CD4-positive, alpha-beta T cell treated with Interleukin-12 subunit alpha and Interleukin-12 subunit beta, for 1 hour (primary cell): ENCODE measurements at places on chromosomes 12 and 14.

- no peak for DNase-seq
These were observed 10.6 kb downstream of the AREL1 start for GRCh38 chr14:74702293-74702692.

DNA sequence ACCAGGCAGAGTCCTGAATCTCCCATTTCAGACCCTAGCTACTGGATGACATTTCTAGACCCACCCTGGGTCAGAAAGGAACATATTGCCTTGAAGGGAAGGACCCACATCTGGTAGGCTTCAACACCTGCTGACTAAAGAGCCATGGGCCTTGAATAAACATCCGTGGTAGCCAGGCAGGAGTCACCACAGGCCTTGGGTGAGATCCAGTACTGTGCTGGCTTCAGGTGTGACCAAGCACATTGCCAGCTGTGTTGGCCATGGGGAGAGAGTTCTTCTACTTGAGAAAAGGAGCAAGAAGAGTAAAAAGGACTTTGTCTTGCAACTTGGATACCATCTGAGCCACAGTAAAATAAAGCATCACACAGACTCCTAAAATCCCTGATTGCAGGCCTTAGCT lies 332.6 kb downstream of the SLC16A7 start:
- DNase-seq: no peak

GRCh38 chr14:29671034-29671433 lies 256.6 kb downstream of the PRKD1 start:
- DNase-seq: no peak

- DNase-seq: peak; percentile 40
These were observed 1.2 kb downstream of the PPP1R12A start for GRCh38 chr12:79933532-79934264.

DNA sequence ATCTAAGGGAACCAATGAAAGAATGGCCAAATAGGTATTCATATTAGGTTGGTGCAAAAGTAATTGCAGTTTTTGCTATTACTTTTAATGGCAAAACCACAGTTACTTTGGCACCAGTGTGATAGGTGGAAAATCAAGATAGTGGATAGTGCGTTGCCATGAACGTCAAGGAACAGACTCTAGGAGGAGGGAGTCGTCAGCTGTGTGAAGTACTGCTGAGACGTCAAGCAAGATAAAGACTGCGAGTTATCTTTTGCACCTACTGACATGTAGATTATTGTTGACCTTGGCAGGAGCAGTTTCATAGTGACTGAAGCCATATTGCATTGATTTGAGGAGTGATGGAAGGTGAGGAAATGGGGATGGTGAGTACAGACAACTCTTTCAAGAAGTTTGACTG lies 8.3 kb downstream of the YLPM1 start:
- no peak for DNase-seq

- peak; percentile 73 for DNase-seq
These were observed 578 bp downstream of the DCAF5 start for GRCh38 chr14:69152181-69152901.

DNA sequence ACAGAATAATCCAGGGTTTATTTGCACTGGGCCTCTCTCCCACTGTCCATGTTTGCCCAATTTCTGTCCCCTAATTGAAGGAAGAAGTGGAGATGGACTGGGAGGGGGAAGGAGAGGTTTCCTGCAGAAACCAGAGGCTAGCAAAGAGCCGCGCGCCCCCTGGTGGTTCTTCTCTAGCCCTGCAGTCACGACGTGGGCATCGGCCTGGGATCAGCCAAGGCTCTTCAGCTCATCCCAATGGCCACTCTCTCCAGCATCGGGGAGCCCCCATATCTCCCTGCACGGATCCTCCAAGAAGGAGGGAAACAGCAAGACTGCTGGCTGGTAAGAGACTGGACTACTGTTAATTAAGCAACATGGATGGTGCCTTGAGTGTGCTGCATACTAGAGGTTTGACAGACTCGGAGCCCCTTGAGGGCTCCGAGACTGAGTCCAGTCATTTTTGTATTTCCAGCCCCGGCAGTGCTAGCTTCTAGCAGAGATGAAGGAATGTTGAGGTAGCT lies 18.7 kb downstream of the ZBTB39 start:
- DNase-seq: peak; percentile 72

GRCh38 chr12:128817111-128818015 lies 6.4 kb downstream of the SLC15A4 start:
- DNase-seq: peak; percentile 32

GRCh38 chr14:95192311-95192710 lies 35.0 kb upstream of the DICER1 start:
- DNase-seq: no peak

DNA sequence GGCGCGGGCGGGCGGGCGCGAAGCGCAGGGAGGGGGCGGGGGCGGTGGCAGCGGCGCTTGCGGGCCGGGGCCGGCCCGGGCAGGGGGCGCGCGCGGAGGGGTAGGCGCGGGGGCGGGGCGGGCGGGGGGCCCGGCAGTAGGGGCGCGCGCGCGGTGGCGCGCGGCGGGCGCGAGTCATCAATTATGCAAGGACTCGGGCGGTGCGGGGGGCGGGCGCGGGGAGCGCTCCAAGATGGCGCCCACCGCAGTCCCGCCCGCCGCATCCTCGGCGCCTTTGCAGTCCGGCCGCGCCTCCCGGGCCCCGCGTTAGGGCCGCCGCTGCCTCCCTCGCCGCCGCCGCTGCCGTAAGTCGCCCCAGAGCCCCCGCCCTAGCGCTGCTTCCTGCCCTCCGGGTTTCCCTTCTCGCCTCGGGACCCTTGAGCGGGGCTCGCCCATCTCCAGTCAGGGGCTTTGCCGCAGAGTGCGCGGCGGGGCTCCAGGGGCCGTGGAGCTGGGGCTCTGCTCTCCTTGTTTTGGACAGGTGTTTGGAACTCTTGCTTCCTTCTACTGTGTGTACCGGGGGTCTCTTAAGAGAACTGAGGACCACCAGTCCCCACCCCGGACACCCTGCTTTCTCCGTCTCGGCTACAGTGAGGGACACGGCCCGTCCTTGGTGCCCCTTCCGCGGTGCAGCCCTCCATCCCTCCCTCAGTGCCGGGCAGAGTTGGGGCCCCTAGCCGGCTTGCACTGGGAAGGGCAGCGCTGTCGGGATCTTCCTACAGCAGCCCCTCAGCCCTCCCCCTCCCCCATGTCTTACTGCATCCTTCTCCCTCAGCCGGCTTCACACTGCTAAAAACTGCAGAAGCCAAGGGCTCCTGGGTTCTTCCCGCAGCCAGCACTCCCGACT lies at the start of gene SCN8A:
Gene SCN8A (plus strand): TSS at position 218 of the 886 bp plus-strand sequence. CDS start 71,585 bp downstream, outside the sequence.
- DNase-seq: peak; percentile 58

- DNase-seq: no peak
These were observed 4.2 kb downstream of the ACYP1 start for GRCh38 chr14:75059642-75060041.

DNA sequence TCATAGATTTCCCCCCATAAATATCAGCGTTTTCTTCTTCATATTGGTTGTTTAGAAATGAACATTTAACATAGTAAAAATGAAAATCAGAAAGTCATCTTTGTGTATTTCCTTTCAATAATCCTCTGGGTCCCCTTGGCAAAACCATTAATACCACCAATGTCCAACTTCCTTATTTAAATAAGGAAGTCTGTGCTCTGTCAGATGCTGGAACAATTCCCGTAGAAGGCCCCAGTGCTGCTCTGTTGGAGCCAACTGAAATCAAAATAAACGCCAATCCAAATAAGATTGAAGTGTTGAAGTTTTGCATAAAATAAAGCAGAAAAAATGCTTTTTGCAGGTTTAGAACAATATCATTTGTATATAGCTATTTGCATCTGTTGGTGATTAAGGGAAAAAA lies 93.1 kb downstream of the PPM1H start:
- DNase-seq: no peak

DNA sequence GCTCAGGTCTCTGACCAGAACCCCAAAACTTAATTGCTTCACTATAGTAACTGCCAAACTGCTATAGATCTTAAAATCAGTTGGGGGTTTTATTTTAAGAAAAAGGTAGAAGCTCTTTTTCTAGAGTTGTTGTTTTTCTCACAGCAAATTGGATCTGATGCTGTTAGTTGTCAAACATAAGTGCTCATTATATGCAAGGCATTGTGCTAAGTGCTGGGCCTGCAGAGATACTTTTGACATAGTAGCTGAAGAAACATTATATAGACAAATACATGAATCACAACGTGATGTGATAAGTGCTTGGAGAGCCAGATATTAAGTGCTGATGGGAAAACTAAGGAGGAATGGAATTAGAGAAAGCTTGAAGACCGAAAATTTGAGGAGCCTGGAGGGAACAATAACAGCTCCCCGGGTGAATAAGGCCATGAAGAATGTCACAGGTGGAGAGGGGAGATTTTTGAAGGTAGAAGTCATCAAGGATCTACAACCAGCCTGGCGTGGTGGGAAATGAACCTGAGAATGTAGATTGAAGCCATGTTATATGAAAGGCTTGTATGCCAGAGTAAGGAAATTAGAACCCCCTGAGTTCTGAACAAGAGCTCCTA lies 126.5 kb downstream of the DYRK2 start:
- no peak for DNase-seq

DNA sequence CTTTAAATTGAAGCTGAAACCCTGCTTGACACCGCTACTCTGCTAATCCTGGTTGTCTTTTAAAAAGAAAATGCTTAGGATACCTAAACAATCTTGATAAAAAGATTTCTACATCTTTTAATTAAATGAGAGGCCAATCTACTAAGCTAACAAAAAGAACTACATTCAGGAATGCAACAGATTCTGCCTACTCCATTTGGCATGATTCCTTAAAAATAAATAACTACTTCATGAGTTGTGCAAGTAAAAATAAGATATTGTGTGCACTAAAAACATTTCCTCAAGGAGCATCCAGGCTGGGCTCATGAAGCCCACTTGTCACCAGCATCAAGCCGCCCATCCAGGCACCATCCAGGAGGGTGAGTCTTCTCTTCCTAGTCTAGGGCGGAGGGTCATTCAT lies 197.5 kb downstream of the PAX9 start:
- DNase-seq: no peak

GRCh38 chr12:6084969-6085450 lies 39.5 kb downstream of the VWF start:
- no peak for DNase-seq

GRCh38 chr14:24232645-24233537 lies at the start of gene GMPR2:
TSS of gene GMPR2 (plus strand) at chr14:24232929. CDS start at chr14:24233254, 325 bp downstream.
- DNase-seq: no peak

DNA sequence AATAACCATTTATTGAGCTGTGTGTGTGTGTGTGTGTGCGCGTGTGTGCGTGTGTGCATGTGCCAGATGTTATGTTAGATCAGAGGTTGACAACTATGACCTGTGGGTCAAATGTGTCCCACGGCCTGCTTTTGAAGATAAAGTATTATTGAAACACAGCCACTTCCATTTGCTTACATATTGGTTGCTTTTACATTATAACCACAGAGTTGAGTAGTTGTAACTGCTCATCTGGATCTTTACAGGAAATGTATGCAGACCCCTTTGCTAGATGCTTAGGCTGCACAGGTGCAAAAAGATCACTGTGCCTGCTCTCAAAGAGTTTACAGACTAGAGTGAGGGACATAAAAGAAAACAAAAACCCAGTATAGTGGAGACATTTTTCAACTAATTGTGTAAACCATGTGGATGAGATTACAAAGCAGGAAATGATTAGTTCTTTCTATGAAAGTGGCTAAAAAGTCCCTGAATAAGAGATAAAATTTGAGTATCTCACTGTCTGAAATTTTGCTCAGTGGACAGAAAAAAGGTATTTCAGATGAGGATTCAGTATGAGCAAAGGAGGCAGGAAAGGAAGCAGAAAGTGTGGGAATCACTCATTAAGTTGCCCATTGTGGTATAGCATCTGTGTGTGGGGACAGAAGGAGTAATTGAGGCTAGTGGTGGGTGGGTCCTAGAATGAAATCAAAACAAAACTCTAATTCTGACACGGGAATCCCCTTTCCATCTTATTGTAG lies 188.4 kb downstream of the PAH start:
- DNase-seq: no peak
